Ammon's horn (tissue), 1 donor: ENCODE measurements at places on chromosomes 11 and 22.

GRCh38 chr11:110430267-110431050 is 711 bp downstream of the FDX1 start:
- peak; percentile 33 for DNase-seq

DNA sequence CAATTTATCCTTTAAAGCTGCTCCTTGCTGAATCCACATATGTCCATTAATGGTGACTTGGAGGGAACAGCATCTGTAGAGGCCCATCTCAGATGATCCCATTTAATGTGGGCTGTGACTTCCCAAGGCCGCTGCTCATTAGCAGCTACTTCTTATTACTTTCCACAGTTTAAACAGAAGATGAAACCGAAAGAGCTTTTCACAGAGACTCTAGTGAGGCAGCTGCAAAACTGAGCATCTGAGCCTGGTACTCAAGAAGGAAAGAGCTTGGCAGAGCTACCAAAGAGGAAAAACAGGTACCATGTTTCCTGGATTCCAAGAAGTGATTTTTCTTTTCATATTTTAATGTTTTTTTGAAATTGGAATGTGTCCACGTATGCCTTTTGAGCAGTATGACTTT is 110.5 kb upstream of the NARS2 start:
- no peak for DNase-seq

DNA sequence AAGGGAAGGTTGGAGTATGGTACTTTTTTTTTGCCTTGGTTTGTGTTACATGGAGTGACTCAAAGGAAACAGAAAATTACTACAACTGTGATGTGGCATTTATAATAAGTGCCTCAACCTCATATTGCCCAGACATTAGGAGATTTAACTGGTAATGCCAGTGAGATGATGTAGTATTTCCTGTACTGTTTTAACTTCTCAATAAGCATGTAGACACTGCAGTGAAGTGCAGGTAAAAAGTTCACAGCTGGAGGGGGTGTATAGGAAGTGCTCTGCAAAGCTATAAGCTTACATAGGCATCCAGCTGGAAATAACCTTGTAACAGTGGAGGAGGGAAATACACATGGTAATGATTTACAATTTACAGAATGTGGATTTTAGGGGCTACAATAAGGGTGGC is 138.2 kb upstream of the MTMR2 start:
- no peak for DNase-seq

DNA sequence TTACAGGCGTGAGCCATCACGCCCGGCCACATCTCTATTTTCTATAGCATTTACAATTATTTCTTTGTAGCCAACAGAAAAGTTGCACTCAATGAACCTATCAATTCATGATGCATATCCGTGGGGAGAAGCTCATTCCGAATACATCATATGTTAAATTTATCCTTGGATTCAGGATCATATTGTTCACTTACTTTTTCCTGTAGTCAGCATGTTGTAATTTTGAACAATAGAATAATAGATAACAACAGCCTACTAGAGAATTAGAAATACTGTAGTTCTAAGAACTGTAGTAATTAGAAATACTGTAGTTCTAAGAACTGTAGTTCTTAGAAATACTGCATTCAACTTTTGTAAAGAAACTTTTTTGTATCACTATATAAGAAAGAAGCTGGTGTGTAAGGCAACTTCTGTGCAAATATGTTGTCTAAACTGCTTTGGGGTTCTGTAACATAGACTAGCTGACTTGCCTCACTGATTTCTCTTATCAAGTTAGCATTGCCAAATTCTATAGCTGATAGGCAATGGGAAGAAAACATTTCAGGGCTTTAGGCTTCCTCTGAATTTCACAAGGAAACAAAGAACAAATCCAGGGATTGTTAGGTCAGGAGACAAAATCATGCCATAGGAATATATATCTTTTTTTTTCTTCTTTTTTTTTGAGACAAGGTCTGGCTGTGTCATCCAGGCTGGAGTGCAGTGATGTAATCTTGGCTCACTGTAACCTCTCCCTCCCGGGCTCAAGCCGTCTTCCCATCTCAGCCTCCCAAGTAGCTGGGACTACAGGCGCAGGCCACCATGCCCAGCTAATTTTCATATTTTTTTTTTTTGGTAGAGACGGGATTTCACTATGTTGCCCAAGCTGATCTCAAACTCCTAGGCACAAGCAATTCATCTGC is 91.9 kb downstream of the CSTPP1 start:
- DNase-seq, result no peak

DNA sequence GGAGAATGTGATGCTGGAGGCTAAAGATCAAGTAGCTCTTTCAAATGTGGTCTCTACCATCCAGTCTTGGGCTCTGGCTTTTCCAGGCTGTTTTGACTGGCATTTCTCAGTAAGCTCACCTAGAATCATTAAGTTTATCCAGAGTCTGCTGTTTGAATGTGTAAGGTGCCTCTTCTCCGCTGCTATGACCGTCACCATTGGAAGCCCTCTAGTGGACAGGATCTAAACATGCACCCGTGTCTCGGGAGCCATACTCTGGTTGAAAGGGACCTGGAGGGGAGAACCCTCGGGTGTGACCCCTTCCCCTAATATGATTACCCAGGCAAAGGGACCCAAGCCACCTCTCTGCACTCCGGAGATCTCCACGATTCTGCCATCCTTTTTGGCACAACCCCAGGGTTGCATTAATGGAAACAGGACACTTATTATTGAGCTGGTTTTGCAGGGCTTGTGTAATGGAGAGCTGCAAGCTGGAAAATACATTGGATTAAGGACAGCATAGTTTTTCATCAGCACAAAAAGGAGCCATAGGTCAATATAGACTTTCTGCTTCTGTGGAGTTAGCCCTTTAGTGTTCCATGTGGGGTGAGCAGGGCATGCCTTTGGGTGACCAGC is 191.0 kb upstream of the LARGE1 start:
- peak; percentile 45 for DNase-seq

DNA sequence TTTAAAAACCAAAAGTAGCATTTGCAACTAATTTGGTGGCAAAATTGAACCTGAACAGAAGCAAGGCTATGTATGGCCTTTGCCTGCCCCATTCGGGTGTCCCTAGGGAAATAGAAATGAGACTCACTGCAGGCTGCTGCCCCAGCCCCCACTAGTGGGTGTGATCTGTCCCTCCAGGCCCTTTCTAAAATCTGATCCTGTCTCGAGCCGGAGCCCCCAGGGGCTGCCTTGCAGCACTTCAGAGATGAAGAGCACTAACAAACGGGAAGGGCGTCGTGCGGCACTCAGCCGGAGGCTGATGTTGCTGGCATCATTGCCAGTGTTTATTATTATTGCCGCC is 43.2 kb downstream of the CD82 start:
- DNase-seq, result no peak

DNA sequence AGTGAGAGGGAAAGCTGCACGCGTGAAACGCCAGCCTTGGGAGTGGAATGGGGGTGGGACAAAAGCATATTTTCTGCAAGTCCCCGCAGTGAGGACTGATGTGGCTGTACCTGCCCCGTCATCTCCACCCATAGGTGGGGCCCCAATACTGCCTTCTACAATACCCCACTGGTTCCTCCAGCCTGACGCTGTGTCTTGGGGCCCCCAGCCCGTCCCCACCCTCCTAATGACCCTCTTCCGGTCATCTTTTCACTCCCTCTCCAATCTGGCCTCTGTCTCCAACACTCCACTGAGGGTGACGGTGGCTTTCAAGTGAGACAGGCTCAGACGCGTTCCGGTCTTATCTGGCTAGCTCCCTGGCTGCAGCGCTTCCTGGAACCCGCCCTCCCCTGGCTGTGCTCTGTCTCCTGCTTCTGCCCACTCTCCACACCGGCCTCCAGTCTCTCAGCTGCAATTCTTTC is 104.2 kb downstream of the MICAL3 start:
- no peak for DNase-seq

DNA sequence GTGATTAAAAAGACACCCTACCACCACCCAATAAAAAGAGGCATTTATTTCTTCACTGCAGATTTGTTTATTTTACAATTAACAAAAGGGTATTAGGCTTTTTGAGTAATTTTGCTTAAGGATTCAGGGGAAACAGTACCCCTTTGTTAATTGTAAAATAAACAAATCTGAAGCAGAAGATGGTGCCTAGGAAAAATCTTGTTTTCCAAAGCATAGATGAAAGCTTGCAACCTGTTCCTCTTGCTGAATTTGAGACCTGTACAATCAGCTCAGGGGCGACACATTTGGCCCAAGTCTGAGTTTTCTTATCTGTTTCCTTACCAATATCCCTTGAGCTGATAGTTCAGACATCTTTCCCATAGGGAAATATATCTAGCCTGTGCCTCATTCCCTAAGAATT is 171.9 kb downstream of the GRIA4 start:
- no peak for DNase-seq

GRCh38 chr11:70530010-70530409 is 131.7 kb downstream of the CTTN start:
- DNase-seq, result no peak

DNA sequence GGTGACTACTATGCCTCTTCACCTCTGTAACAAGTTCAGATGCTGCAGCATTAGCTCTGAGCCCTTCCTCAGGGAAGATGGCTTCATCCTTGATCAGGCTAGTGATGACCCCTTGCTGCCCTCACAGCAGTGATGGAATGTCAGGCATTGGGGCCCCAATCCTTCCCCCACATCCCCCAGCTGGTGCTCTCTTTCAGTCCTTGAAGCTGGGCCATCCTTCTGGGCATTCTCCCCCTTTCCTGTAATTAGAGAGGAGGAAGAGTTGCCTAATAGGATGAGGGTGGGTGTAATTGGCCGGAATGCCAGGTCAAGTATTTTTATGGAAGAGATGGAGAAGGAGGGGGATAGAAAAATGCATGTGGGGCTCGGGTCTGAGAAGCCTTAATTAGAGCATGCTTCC is 62.6 kb downstream of the TRAF6 start:
- DNase-seq, result no peak

DNA sequence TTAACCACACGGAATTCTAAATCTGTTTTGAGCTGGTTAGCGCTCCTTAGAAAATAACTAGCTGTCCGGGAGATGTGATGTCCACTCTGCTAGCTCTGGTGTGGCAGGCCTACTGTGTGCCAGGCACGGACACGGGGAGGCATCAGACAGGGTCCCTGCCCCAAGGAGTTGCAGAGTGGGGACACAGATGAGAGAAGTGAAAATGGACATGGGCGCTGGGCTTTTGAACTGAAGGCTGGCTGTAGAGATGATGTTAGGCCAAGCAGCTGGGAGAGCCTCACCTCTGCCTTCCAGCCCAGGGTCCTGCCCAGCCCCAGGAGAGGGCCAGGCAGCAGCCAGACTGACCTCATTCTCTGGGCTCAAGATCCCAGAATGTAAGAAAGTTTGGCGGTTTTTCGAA is 368.6 kb downstream of the CTTN start:
- no peak for DNase-seq

DNA sequence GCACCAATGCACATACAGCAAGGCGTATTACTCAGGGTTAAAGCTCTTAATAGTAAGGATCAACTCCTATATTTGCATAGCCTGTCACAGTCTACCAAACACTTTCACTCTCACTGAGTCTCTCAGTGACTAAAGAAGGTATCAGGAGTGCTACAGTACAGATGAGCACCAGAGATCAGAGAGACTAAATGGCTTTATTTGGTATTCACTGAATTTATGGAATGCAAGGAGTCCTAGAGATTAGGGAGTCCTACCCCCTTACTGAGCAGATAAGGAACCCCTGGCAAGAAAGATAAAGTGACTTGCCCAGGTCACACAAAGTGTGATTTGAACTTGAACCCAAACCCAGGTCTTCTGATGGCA is 396.4 kb upstream of the CCDC90B start:
- DNase-seq, result no peak

DNA sequence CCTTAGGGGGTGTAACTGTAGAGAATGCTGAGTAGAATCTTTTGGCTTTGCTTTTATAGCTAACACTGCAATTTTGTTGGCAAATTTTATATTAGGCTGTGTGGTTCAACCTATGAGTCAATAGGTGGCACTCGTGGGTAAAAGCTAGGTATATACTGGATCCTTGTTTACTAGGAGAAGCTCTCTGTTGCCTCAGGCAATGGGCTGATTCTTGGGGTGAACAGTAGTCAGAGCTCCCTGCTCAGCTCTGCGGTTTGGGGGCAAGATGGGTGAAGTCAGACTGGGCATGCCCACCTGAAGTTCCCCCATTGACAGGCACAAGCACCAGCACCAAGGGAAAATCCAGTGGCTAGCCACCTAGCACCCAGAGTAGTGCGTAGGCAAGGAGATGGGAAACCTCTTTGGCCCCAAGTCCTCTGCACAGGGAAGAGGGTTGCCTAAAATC is 238.7 kb downstream of the FAM181B start:
- no peak for DNase-seq

- DNase-seq, result no peak
These were observed 1307.5 kb downstream of the BRD1 start for GRCh38 chr22:48520207-48520606.

DNA sequence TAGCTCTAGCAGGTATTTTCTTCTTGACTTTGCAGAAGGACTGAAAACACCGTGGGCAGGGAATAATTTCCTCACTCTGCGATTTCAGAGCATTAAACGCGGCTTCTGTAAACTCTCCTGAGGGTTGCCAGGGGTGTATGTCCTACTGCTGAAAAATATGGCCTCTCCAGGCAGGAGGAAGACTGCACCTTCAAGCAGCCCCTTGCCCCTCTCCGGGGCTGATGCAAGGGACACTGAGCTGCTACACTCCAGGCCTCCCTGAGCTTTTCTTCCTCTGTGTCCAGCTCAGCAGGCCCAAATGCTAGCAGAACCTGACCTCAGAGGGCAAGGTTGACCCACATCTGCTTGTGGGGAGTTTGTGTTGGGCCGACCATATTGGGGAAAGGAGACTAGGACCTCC is 2.2 kb downstream of the CD6 start:
- no peak for DNase-seq

- DNase-seq, result peak; percentile 42
These were observed 35.5 kb upstream of the TTC12 start for GRCh38 chr11:113278925-113279324.

DNA sequence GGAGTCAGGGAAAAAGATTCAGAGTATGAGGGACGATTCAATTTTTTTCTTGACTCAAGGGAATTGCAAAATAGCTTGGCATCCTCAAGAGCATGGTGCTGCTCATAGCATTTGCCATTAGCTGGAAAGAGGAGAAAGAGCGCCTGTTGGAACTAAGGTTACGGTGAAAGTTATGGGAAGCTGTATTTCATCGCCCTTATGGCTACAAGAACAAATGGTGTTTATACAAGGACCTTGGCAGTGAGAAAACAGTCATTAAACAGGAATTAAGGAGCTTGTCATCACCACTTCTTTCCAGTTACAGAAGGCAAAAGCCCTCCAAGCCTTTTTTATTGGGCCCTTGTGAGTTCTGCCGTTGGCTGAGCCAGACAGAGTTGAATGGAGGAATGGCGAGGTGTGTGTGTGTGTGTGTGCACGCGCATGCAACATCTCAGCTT is 74.2 kb downstream of the ALX4 start:
- DNase-seq, result no peak

- DNase-seq, result no peak
These were observed 160.2 kb upstream of the LARGE1 start for GRCh38 chr22:34080433-34080832.
